Thoracic aorta endothelial cell (primary cell): ENCODE measurements at places on chromosomes 6 and 20. TPM values are rescaled to one million over a fixed set of nuclear protein-coding genes. Genes with fewer than 3 reads are reported as not detected.

The PMEPA1 gene
- 7.3 and 11.3 TPM in 2 replicates for total RNA-seq

The PPIL6 gene
- 0.14 and 0.27 TPM in 2 replicates for total RNA-seq

The IP6K3 gene
- total RNA-seq = not detected in 2 replicates

The EYA2 gene
- not detected in 2 replicates for total RNA-seq

The CABLES2 gene
- total RNA-seq = 2.9 and 3.5 TPM in 2 replicates

The CUL9 gene
- total RNA-seq = 23.3 and 26.6 TPM in 2 replicates

The WFDC10B gene
- total RNA-seq = not detected in 2 replicates

The CTCFL gene
- total RNA-seq = not detected in 2 replicates

The CRISP3 gene
- not detected in 2 replicates for total RNA-seq

The RSPH9 gene
- 0.14 and 0.27 TPM in 2 replicates for total RNA-seq

The GCM1 gene
- not detected in 2 replicates for total RNA-seq

The ZNF335 gene
- total RNA-seq = 18.6 and 20.5 TPM in 2 replicates

The OPN5 gene
- total RNA-seq = not detected in 2 replicates

The FAM83B gene
- total RNA-seq = not detected in 2 replicates

The GMDS gene
- total RNA-seq = 27.0 and 27.5 TPM in 2 replicates

The PACRG gene
- not detected in 2 replicates for total RNA-seq

The CFAP206 gene
- 0.50 and 0.53 TPM in 2 replicates for total RNA-seq

The FAM184A gene
- total RNA-seq = 0.66 and 1.1 TPM in 2 replicates

The HLA-DMB gene
- total RNA-seq = 0.27 and 0.50 TPM in 2 replicates

The KCNG1 gene
- 0.40 and 1.5 TPM in 2 replicates for total RNA-seq

The SLC2A10 gene
- total RNA-seq = 4.5 and 9.3 TPM in 2 replicates

The PDE7B gene
- 32.0 and 64.5 TPM in 2 replicates for total RNA-seq

The REM1 gene
- 0.13 and 0.14 TPM in 2 replicates for total RNA-seq

The SFTA2 gene
- not detected in 2 replicates for total RNA-seq

The SLC32A1 gene
- not detected in 2 replicates for total RNA-seq

The IL17A gene
- total RNA-seq = not detected in 2 replicates

The CRNKL1 gene
- total RNA-seq = 34.2 and 35.9 TPM in 2 replicates

The KHDC1 gene
- total RNA-seq = 1.1 and 1.5 TPM in 2 replicates

The HRH3 gene
- total RNA-seq = not detected in 2 replicates

The E2F1 gene
- total RNA-seq = 10.1 and 16.7 TPM in 2 replicates

The ATAT1 gene
- 6.0 and 6.5 TPM in 2 replicates for total RNA-seq
